ENCODE measurements at places on chromosomes 2 and 18.

DNA sequence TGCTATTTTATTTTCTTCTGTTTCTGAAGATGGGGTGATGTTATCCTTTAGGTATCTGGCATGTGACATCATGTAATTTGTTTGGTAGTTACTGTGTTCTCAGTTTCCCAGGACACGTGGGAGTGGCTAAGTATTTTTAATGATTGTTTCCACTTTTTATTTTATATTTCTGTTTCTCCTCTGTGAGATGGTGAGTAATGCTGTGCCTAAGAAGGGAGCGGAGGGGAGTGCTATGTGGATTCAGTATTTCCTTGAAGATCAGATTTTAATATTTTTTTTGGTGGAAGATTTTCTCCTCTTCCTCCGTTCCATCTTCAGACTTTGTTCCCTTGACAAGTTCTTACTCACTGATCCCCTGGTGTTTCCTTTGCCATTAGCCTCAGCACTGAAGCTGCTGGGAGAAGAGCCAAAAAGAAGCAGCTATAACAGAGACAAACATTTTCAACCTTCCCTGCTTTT, 180.0 kb upstream of the MMADHC start:
- no peak for DNase-seq

- no peak for DNase-seq
Observed at GRCh38 chr2:212898011-212898410, 253.4 kb downstream of the IKZF2 start.

GRCh38 chr2:216904974-216905373, 45.1 kb upstream of the TNP1 start:
- DNase-seq, result no peak

DNA sequence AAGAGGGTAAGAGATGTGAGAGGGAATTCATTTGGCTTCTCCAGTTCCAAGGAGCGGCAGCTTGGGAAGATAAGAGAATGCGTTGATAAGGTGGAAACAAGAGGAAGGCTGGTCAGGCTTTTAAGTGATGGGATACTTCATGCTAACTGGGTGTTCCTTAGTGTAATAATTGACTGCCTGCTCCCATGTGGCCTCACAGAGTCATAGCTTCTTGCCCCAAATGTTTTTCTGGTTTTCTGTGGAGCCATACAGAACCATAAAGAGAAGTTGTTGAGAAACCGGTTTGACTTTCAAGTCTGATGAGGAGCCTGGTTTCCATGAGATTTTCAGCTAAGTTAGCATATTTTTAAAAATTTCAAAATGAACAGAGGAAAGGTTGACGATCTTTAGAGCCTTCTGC, 97.5 kb upstream of the ZFP36L2 start:
- DNase-seq, result no peak

DNA sequence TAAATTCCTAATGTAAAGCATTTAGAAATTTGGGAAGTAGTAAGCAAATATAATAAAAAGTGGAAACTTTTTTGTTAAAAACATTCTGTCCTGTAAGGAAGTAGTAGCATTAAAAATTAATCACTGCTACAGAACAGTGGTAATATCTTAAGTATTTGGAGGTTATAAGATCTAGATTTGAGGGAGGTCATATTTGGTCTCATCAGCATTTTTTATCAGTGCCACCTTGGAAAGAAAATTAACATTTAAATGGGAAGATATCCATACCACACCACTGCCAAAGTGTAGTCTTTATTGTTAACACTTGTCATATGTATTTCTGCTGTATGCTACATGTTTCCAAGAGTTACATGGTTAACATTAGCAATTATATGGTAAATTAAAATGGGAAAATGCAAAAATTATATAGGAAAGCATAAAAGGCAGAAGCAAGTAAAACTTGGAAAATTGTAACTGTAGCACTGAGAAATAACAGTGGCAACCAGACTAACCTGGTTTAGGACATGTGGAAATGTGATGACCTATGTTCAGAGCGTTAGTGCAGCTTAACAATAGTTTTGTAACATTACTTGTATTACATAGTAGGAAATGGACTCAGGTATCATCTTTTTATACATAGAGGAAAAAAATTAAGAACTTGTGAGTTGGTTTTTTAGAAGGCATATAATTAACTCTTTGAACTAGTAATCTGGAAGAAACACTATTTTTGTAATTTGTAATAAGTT, 47.2 kb downstream of the CLIP4 start:
- no peak for DNase-seq

DNA sequence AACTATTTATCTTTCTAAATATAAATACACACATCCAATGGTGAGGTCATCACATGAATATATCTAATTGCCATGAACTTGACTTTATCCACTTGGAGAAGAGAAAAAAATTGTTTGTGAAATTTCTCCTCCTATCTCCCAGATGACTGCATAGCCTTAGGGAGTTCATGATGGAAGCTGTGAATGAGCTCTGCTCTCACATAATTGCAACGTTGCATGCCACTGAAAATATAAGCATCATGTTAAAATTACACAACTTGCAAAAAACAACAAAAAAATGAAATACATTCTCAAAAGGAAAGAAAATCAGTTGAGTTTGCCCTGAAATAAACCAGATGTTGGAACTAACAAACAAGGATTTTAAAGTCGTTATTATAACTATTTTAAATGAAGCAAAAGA, 50.6 kb upstream of the OSR1 start:
- no peak for DNase-seq

- DNase-seq, result no peak
Observed at GRCh38 chr2:74740741-74741431, 86.8 kb downstream of the SEMA4F start.

Data from activated naive CD4-positive, alpha-beta T cell treated with anti-CD3 and anti-CD28 coated beads, Interleukin-2, amount 50 U/mL, for 72 hours (primary cell).